ENCODE measurements at places on chromosomes 7 and 10.

DNA sequence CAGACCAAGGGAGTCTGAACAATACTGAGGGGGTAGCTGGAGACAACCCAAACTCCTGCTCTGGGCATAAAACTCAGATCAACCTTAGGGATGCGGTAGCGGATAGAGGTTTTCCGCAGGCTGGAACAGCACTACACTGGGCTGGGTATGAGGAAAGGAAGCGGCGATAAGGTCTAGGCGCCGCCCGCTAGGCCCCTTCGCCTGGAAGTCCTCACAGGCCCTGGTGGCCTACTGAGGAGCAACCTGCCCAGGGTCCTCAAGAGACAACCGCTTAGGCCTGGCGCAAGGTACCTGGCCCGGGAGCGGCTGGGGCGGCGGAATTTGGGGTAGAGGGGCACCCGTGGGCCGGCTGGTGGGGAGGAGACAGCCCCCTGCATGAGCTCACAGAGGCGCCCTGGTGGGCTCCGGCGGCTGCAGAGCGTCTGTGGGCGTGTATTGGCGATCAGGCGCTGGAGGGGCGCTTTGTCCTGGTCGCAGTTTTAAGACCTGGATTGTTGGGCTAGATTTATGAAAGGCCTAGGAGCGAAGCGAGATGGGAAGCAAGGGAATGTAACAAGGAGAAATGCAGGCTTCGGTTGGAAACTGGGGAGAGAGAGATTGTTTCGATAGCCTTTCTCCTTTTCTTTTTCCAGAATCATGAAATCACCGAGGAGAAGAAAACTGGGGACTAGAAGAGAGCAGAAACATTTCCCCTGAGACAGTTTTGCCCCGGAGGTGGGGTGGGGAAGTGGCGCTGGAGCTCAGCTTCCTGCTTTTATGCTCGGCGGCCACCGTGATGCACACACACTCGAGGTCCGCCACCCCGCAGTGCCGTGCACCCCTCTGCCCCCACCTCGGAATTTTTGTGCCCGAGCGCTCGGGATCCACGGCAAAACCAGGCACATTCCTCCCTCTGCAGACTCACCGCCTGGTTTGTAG is 2.4 kb upstream of the NKX2-3 start:
- no peak for DNase-seq

GRCh38 chr7:106021151-106022067 is 58.3 kb downstream of the CDHR3 start:
- peak; percentile 5 for DNase-seq

DNA sequence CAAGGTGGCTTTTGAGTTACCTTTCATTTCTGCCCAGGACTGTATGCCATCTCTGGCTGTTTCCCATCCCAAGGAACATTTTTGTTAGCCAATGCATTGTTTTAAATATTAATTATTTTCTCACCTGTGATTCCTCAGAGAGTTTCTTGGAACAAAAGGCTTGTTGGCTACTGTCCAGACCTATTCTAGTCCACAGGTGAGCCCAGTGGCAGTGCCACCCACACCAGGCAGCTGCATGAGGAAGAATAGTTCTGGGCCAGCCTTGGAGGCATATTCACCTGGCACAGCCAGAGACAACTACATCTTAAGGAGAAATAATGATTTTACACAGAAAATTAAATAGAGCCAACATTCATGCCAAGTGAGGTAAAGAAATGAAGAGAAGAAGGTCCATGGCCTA is 123.9 kb downstream of the C1GALT1 start:
- no peak for DNase-seq

- no peak for DNase-seq
These were observed 143.0 kb downstream of the RSU1 start for GRCh38 chr10:16674147-16674703.

DNA sequence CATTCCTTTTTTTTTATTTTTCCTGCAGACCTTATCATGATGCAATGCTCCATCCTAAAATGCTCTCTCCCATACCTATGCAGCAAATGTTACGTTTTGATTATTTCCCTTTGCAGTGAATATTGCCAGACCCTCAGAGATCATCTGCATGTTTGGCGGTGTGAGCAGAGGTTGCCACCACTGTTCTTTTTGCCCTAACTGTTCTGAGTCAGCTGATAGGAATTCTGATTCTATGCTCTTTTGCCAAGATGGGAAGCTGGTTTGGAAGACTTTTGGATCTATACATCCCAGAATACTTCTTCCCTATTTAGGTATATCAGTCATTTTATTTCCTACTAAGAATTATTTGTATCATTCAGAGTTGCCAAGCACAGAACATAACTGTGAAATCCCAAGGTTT is 130.5 kb downstream of the KLF6 start:
- no peak for DNase-seq

- DNase-seq: no peak
These were observed 129.4 kb downstream of the AKR1D1 start for GRCh38 chr7:138205614-138206150.

GRCh38 chr7:99248391-99249095 is 24.1 kb upstream of the MYH16 start:
- no peak for DNase-seq

DNA sequence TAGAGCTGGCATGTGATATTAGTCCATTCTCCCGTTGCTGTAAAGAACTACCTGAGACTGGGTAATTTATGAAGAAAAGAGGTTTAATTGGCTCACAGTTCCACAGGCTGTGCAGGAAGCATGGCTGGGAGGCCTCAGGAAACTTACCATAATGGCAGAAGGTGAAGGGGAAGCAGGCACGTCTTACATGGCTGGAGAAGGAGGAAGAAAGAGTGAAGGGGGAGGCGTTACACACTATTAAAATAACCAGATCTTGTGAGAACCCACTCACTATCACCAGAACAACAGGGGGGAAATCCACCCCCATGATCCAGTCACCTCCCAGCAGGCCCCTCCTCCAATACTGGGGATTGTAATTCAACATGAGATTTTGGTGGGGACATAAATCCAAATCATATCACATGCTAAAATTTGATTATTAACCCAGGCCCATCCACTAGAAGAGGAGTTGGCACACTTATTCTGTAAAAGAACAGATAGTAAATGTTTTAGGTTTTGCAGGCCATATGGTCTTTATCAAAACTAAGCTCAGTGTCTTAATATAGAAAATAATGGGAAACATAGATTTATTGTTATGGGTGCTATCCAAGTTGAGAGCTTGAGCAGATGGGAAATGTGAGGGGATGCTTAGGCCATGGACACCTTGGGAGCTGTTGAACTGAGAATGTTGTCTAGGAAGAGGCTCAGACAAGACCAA is 18.6 kb upstream of the HK1 start:
- no peak for DNase-seq

- no peak for DNase-seq
These were observed 197.4 kb downstream of the SEMA3E start for GRCh38 chr7:83451501-83452045.

DNA sequence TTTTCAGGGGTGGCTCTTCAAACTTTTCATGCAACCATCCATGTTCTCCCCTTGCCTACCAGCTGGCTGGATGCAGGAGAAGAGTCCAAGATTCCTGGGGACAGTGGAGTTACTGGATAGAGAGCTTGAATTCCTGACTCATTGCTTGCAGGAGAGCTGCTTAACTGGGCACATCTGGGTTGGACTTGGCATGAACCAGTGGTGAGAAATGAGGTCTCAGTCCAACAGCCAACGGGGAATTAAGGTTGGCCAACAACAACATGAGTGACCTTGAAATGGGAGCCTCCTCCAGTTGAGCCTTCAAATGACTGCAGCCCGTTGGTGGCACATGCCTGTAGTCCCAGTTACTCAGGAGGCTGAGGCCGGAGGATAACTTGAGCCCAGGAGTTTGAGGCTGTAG is 58.1 kb upstream of the OPN4 start:
- DNase-seq: no peak

- DNase-seq: peak; percentile 36
These were observed 936 bp downstream of the IGF2BP3 start for GRCh38 chr7:23469150-23469960.

DNA sequence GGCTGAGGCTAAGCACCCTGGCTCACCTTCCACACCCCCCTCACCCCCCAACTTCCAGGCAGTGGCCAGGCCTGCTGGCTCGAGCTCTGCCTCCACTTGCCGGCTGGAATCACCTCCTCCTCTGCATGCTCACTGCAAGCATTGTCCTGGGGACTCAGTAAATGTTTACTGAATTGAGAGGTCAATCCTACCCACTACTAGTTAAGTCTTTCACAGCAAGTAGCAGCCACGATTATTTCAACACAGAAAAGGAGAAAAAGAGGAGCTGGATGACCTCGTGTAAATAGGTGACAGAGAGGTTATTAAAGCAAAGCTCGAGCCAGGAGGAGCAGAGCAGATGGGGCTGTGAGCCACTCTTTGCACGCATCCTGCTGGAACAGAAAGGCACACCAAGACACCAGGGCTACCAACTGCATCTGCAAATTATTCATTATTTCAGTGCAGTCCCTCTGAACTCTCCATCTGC is 32.1 kb downstream of the HIPK2 start:
- no peak for DNase-seq

GRCh38 chr7:96740130-96740529 is 30.5 kb upstream of the SEM1 start:
- no peak for DNase-seq

- no peak for DNase-seq
These were observed 10.1 kb downstream of the TBATA start for GRCh38 chr10:70774810-70775678.

- DNase-seq: no peak
These were observed 12.2 kb downstream of the LANCL2 start for GRCh38 chr7:55377162-55377817.

DNA sequence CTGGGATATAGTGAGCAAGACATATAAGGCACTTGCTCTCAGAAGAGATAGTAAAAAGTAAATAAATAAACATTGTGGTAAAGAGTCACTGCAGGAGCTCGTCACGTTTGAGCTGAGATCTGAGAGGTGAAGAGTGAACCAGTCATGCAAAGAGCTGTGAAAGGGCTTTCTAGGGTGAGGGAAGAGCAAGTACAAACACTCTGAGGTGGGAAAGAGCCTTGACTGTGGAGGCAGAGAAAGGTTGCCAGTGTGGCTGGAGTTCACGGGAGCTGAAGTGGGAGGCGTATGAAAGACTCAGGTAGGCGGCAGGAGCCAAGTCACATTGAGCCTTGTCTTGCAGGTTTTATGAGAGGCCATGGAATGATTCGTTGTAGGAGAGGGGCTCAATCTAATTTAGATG is 141.0 kb downstream of the C1GALT1 start:
- no peak for DNase-seq

- DNase-seq: no peak
These were observed 87.1 kb downstream of the ITGB8 start for GRCh38 chr7:20417675-20418382.

DNA sequence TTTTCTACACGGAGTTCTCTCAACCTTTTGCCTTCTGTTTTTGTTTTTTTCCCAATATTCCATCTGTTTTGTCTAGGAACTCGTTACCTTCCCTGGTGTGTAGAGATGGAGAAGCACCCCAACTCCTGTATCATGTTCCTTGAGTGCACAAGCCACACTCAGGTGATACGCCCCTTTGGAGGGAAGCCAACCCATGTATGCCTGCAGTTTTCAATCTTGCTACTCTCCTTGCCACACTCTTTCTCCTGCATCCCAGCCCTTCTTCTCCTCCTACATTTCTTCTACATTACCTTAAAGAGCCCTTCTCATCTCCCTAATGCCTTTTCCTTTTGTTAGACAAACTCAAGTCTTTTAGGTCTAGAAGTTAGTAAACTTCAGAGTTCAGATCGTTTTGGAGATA is 10.2 kb upstream of the SP4 start:
- DNase-seq: no peak

DNA sequence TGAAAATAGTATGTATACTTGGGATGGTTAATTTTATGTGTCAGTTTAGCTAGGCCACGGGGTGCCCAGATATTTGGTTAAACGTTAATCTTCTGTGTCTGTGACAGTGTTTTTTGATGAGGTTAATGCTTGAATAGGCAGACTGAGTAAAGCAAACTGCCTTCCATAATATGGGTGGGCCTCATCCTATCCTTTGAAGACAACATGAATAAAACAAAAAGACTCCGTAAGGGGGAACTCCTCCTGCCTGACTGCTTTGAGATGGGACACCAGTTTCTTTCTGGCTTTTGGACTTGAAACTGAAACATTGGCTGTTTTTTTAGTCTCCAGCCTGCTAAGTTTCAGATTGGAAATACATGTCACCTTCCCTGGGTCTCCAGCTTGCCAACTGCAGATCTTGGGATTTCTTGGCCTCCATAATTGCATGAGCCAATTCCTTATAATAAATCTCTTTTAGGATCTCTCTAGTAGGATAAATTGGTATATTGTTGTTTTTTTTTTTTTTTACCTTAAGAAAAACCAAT is 59.9 kb upstream of the GLCCI1 start:
- no peak for DNase-seq

GRCh38 chr7:125644109-125644508 is 714.5 kb upstream of the POT1 start:
- DNase-seq: no peak

DNA sequence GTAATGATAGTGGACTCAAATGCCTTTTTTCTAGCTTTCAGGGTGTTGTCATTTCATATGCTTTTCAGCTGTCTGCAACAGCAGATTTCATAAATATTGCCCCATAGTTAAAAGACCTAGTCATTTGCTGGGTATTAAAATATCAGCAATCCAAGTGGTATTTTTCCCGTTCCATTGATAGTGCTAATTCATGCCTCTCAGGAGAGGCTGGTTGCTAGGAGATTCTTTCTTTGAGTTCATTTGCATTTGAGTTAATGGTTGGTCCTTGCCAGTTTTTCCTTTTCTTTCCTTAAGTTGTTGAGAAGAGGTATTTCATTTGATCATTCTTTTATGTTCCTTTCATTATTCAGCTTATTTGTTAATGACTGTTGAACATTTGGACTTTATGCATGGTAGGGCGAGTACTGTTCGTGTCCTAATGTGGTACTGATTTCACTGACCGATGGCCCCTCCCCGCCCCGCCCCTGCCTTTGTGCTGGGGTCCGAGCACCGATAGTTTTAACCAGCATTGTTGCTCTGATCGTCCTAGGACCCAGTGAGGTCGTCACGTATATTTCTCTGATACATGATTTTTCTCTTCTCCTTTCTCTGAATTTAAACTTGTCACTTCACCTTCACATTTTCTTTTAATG is 128.6 kb downstream of the CCNY start:
- no peak for DNase-seq

DNA sequence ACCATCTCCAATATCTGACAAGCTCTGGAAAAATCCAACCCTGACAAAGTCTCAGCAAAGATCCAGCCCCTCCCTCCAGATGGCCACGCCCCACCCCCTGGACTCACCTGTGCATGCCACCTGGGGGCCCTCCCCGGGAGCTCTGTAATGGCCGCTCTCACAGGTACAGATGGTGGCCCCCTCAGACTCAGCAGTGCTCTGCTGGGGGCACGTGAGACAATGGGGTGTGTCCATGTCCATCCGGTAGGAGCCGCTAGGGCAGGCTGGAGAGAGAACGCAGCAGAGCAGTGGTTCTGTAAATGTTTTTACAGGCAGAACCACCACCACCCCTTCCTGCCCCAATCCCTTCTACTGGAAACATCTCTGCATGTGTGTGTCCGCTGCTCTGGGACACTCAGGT is 9.5 kb downstream of the EPHA1 start:
- no peak for DNase-seq

GRCh38 chr7:116502201-116503096 is 2.9 kb downstream of the CAV2 start:
- no peak for DNase-seq
